IgD-negative memory B cell (primary cell): ENCODE measurements at places on chromosomes 13 and 19. TPM values are rescaled to one million over a fixed set of nuclear protein-coding genes. Genes with fewer than 3 reads are reported as not detected.

The ZNF285 gene
- 2.1 TPM for polyA plus RNA-seq

The GIPR gene
- not detected for polyA plus RNA-seq

The HSPB6 gene
- polyA plus RNA-seq, result not detected

The FAM216B gene
- polyA plus RNA-seq, result not detected

The ZNF780B gene
- 10.8 TPM for polyA plus RNA-seq

The MEF2B gene
- polyA plus RNA-seq, result 1.8 TPM

The NLRP9 gene
- polyA plus RNA-seq, result not detected

The TINCR gene
- not detected for polyA plus RNA-seq

The ZNF835 gene
- 6.0 TPM for polyA plus RNA-seq

The RASIP1 gene
- 0.26 TPM for polyA plus RNA-seq

The C13orf42 gene
- polyA plus RNA-seq, result not detected

The PNMA8A gene
- not detected for polyA plus RNA-seq

The ZNF66 gene
- 6.1 TPM for polyA plus RNA-seq

The SOX1 gene
- polyA plus RNA-seq, result not detected

The ATP8A2 gene
- 0.06 TPM for polyA plus RNA-seq
